ENCODE measurements at places on chromosomes 11 and 22. TPM values are rescaled to one million over a fixed set of nuclear protein-coding genes. Genes with fewer than 3 reads are reported as not detected.

DNA sequence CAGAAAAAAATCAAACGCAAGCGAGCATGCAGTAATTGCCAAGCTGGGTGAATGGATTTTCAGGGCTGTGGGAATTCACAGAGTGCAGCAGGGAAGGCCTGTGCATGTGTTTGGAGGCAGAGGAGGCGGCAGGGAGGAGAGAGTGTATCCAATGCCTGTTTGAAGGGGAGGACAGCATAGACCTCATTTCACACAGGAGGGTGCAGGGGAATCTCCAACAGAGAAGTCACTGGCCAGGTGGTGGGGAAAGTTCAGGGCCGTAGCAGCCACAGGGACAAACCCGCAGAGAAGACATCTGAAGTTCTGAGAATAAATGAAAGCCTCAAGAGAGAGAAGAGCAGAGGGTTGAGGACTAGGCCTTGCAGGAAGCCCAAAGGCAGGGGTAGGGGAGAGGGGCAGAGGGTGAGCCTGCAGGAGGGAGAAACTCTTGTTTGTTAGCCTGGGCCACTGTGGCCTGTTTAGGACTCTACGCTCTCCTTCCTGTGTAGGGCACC lies 19.2 kb upstream of the KDM2A start:
- no peak for ATAC-seq

Gene MS4A6E
- not detected for total RNA-seq

Gene MPZL3
- 20.7 TPM for total RNA-seq

DNA sequence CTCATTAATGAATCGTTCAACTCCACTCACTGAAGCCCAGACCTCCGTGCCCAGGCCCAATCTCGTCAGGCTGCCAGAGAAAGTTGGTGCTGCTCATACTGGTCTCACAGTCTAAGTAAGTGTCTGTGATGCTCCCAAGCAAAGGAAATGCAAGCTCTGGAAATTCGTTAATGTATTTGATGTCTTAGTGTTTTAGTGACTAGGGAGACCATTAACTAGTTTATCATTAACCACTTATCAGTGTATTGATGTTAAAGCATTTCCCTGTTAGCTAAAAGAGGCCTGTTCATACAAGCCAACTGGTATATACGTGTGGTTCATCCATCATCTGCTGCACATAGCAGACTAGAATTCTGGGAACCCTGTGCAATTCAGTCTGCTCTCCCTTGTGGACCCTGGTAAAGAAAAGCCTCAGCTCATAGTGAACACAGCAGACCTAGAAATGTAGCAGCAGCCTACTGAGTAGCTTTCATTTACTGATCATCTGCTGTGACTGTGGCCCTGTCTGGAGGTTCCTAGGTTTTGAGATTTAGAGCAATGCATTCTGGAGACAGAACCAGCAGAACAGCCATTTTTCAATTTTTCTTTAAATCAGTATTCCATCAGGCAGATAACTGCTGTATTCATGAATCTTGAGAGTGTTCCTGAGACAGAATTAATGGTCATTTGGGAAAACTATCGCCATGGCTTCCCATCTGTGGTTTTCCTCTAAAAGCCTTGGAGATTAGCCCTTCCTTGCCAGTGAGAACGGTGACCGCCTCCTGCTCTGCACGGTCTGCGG lies 15.7 kb upstream of the AIFM3 start:
- ATAC-seq: no peak

- ATAC-seq: peak; percentile 67
Measured at GRCh38 chr11:113345978-113346377, 31.6 kb downstream of the TTC12 start.

DNA sequence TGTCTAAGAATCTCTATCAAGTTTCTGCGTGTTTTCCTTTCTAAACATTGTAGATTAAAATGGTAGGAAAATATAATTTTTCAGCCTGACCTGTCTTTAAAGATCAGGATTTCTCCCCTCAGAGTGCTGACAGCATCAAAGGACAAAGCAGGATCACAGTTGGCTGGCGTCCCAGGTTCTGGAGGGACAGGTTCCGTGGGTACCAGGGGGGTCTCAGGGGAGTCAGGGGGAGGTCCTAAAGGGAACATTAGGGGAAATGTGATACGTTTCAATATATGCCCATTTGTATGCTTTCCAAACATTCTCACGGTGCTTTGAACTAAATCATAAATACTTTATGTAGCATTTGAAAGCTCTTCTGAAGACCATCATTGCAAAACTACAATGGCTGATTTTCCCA lies 3.4 kb downstream of the MMP3 start:
- ATAC-seq: no peak

DNA sequence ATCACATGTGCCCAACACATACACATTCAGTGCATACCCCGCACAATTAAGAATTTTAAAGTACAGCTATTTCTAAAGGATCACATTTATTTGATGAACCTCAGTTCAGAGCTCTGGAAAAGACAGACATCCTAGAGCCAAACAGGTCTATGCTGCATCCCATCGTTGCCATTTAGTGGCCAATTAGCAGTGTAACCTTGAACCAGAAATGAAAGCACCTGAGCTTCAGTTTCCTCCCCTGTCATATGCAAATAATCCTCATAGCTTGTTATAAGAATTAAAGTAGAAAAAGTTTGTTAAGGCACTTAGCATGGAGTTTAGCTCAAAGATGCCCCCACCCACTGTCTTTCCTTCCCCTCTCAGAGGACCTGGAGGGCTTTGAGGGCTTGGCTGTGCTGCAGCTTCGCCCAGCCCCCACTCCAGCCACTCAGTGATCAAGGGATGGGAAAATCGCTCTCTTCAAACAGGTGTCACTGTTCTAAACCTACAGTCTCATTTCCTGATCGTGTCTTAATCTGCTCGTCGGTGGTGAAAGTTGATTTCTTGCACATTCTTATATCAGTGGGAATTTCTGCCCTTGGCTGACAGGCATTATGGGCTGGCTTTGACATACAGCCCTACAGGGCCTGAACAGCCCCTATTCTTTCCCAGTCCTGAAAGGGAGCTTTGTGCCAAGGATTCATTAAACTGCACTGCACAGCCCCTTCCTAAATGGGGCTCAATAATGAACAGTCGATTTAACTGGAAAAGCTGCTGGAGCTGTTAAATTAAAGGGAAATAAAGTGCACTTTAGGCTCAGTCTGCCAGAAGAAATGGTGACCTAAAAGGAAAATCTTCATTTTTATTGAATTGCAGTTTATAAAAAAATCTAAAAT lies 23.3 kb upstream of the FAM181B start:
- ATAC-seq: no peak

DNA sequence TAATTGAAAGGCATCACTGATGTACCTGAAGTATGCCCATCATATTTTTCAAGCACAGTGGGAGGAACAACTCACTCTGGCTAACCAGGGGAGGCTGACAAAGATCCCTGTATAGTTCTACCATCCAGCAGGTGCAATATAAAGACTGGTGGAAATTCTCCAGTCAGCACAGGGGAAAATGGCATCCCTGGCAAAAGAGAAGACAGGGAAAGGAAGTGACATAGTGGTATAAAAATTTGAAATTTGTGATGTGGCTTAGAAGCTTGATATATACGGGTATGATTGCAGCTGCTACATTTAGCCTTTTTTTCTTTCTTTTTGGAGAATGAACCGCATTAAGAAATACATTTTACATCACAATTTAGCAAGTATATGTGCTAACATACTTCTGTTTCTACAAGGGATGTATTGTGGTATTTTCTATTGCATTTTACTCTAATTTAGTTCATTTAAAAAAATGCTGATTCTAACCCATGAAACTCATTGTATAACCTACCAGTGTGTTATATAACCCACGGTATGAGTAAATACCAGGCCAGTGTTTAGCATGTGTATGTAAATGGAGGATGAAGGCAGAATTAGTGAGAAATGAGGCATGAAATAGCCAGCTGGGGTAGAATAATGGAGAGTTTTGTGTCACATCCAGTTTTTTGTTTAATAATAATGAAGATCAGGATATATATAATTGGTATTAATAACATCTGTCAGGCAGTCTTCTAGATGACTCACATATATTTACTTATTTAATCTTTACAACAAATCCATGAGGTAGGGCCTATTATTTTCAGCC lies 186.1 kb downstream of the ARHGAP42 start:
- ATAC-seq: no peak

Gene ACR
- 0.40 TPM for total RNA-seq

GRCh38 chr11:2223153-2223794 lies 47.1 kb downstream of the ASCL2 start:
- ATAC-seq: no peak

DNA sequence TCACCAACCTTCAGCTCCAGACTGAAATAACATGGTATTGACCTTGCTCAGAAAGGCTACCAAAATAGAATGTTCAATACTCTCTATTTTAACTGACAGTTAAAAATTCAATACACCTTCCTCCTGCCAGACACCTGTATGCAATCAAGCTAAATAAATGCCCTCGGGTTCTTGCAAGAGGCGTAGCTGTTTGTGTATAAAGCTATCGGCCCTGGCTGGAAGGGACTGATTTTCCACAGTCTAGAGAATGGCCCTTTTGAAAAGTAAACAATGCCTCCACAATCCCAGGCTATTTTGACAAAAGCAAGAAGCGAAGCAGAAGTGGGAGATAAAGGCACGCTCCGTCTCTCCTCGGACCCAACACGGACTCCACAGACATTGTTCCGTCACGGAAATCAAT lies 791.2 kb downstream of the BRD1 start:
- no peak for ATAC-seq

Gene PANX2
- 0.92 TPM for total RNA-seq

GRCh38 chr11:126313826-126314225 lies 10.0 kb downstream of the DCPS start:
- ATAC-seq: no peak

GRCh38 chr11:30818721-30819120 lies 232.6 kb upstream of the MPPED2 start:
- no peak for ATAC-seq

Gene POU2F3
- total RNA-seq: 3.2 TPM

DNA sequence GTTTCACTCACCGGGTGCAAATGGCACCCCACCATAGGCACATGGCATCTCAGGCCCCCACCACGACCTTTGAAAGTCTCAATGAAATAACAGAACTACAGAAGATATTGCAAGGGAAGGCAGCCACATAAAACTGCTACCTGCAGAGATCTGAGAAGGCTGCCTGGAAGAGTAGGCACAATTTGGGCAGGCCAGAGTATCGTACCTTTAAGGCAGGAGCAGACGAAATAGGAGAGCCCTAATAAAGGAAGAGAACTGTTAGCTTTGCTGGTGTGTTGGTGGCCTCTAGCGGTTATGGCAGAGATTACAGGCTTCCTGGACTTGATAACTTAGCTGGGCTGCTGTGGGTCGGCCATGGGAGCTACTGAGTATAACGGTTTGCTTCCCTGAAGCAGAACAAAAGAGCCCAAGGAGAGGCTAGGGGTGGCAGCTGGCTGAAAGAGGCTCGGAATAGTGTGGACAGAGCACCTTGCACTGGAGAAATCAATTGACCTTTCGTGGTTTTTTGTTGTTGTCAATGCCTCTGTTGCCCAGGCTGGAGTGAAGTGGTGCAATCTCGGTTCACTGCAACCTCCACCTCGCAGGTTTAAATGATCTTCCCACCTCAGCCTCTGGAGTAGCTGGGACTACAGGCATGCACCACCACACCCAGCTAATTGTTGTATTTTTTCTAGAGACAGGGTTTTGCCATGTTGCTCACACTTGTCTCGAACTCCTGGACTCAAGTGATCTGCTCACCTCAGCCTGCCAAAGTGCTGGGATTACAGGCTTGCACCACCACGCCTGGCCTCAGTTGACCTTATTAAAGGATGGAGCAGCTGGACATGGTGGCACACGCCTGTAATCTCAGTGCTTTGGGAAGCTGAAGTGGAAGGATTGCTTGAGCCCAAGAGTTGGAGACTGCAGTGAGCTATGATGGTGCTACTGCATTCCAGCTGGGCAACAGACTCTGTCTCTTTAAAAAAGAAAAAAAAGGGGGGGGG lies 4.8 kb downstream of the SDF2L1 start:
- peak; percentile 44 for ATAC-seq

DNA sequence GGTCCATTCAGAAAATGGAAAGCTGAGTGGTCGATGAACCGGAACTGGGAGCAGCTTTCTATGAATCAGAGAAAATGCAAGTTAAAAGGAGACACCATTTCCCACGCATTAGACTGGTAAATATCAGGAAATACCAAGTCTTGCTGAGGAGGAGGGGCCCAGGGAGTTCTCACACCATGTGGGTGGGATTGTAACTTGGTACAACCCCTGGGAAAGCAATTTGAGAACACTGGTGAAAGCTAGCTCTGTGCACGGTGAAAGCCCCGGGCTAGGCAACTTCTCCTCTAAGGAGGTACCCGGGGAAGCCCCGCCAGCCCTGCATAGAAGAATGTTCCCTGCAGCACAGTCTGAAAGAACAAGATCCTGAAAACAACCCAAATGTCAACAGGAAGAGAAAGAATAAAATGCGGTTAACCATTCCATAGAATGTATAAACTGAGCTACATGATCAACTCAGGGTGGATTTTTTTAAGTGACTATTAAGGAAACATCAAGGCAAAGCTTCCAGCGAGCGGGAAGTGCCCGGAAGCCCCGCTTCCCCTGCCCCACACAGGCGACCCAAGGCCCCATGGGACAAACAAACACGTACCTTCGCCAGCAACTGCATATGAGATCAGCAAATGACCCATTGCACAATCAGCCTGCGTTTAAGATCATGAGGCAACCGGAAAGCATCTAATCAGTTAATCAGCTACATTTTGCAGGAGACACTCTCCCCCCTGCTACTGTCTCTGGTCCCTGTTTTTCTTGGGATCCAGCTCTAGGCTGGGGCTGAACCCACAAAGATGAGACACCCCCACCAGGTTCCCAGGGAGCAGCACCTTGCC lies 11.3 kb downstream of the SHANK2 start:
- ATAC-seq: peak; percentile 59

All from esophagus mucosa (tissue), 1 donor.